ENCODE measurements at places on chromosomes 5 and 9.
A peak's percentile ranks its signal among the peaks of the same experiment; 100 is the strongest.

GRCh38 chr5:139642213-139642612 lies 5.9 kb upstream of the CXXC5 start:
- no peak for DNase-seq

DNA sequence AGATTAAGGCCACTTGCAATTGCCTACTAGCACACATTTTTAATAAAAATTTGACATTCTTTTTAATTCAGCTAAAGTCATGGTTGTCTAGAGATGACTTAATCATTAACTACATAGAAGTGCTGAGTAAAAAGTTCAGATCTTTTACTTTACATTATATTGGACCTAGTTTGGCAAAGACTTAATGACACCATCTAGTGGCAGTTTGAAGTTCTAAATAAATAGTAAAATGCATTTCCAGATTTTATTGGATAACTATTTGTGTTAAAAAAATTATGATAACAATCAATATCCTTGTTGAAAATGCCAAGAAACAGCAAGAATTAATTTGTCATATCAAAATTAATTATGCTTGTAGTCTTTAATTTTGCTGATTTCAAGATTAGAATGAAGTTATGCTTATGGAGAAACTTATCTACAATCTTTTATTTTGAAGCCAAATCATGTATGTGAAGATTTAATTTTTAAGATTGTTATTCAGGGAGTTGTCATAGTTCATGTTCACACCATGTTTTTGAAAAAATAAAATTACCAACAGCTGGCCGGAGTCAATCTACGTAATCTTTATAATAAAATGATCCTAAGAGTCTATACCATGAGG lies 69.6 kb upstream of the PJA2 start:
- no peak for DNase-seq

- DNase-seq: no peak
These were observed 51.1 kb downstream of the CDK5RAP2 start for GRCh38 chr9:120528829-120529228.

- DNase-seq: no peak
These were observed 4.3 kb downstream of the LCP2 start for GRCh38 chr5:170293273-170293672.

GRCh38 chr5:145976431-145977155 lies 40.2 kb downstream of the SH3RF2 start:
- no peak for DNase-seq

DNA sequence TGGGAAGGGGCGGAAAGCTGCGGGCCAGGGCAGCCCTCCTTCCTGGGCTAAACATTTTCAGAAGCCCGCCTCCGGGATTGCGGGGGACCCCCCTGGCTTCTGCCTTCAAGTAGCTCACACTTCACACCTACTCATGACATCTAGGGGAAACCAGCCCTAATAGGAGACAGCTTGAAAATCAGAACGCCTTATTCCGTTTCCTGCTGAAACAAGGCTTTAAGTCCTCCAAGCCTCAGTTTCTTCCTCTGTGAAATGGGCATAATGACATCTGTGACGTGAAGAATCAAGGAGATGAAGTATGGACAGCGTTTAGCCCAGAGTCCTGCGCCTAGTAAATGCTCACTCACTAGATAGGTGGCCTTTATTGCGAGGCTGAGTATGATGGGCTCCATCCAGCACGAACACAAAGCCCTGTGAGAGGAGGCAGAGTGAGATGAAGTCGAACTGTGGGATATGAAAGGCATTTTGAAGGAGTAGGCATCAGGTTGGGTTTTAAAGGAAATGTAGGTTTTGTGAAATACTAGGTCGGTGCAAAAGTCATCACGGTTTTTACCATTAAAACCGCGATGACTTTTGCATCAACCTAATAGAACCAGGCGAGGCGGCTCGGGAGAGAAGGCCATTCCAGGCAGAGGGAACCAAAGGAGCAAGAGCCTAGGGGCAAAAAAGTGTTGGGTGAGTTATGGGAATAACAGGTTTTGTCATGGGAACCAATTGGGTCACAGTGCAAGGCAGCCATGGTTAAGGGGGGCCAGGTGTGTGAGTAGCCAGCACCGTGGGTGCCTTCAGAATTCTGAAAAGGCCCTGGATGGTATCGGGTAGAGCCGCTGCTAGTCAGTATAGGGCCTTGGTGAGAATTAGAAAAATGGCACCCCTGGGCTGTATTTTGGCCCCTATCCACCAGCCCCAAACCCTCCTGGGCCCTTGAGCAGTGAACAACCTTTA lies 1.0 kb upstream of the TSC1 start:
- no peak for DNase-seq

DNA sequence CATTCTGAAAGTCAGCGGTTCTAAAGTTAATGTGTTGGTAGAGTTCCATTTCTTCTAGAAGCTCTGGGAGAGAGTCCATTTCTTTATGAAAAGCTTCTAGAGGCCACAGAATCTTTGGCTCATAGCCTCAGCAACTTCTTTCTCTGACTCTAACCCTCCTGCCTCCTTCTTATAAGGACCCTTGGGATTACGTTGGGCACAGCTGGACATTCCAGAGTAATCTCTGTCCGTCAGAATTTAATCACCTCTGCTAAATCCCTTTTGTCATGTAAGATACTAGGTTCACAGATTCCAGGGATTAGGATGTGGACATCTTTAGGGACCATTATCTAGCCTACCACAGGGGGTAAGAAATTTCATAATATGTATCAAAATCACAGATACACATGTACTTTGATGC lies 22.6 kb upstream of the ANKDD1B start:
- DNase-seq: no peak

DNA sequence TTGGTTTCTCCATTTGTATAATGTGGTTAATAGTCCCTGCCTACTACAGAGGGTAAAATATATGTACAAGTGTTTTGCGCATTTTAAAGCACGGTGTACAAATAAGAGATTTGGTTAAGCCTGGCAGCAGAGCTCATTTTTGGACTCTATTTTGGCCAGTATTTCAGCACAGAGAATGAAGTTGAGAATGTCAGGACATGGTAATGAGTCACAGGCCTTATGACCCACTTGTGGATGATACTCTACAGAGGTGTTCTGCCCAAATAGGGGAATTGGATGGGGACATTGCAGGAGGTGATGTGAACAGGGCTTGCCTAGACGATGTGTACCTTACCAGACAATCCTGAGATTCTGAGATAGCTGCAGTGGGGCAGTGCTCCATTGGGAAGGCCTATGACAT lies 50.6 kb downstream of the MELK start:
- no peak for DNase-seq

- no peak for DNase-seq
These were observed 440.1 kb upstream of the ADAMTS16 start for GRCh38 chr5:4700069-4700468.

DNA sequence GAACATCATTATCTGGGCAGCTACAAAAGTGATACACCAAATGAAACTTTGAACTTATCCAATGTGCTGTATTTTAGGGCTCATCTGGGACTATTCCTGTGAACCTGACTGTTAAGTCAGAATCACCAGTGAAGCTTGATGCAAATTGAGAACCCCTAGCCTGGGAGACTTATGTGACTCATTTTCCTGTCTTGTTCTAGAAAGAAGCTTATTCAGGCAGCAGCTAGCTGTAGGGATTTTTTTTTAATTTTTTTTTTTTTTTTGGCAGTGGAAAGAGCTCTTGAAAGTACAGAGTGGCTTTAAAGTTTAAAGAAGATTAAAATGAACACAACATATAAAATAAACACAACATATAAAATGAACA lies 81.1 kb upstream of the TNFAIP8 start:
- no peak for DNase-seq

- peak; percentile 72 for DNase-seq
These were observed 238.8 kb downstream of the ARHGAP26 start for GRCh38 chr5:143008809-143009521.

- DNase-seq: peak; percentile 45
These were observed at the start of gene CAMK4 for GRCh38 chr5:111223787-111224560. CAMK4 (plus strand) TSS chr5:111224384; CDS start chr5:111224484, 100 bp downstream.

GRCh38 chr5:71977311-71977710 lies 130.0 kb upstream of the MAP1B start:
- DNase-seq: no peak

- DNase-seq: no peak
These were observed 86.9 kb upstream of the SIMC1 start for GRCh38 chr5:176151281-176151680.

DNA sequence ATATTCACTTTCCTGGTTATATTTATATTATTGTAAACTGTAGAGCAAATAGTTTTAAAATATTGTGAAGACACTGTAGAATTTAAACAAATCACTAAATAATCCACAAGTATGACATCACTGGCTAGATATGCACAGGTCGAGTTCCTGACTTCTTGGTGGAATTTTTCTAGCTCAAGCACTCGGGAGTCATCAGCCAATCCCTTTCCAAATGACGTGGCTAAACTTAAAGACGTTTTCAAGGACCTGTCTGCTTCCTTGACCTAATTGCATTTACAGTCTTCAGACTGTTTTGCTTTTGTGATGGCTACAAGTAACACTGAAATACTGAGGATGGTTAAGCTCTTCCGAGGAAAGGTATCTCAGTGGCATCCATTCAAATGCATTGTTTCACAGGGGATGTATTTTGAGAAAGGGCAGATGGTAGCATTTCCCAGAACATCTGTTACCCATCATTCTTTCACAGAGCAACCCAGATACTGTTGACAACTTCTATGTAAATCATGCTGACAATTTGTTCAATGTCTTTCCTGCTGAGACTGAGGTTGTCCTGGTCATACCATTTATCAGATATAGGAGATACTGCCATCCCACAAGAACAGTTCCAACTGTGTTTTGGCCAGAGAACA lies 262.8 kb downstream of the CDH10 start:
- no peak for DNase-seq

DNA sequence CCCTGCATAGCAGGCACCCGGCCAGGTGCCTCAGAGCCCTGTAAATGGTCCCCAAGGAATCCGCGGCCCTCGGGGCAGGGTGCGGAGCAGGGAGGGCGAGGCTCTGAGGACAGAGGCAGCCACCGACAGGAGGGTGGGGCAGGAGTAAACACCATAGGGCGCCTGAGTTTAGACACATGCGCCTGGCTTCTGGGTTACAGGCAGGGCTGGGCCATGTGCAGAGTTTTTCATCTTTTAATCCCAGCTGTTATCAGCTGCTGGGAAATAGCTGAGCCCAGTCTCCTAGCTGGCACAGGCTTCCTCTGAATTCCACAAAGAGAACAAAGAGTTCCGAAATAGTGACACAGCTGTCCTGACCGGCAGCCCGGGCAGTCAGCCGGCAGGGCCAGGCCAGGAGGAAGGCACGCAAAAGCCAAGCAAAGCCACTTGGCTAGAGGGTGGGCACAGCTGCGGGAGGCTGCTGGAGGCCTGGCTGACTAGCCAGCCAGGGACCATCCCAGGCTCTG lies 98.9 kb upstream of the PHYKPL start:
- no peak for DNase-seq

DNA sequence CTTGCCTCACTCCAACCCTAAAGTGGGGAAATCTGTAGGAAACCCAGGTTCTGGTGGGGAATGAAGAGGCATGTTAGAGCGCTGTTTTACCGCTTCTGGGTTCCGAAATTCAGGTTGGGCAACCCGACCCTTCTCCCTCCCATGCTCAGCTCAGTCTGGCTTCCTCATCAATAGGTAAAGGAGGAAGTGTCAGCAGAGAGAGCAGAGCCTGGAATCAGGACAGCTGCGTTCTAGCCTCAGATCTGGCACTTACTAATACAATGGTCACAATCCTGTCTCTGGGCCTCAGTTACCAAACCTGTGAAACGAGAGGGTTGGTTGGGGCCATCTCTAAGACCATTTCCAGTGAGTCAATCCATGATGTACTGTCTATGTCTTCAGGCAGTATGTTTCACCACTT lies 16.2 kb upstream of the TNIP1 start:
- no peak for DNase-seq

- DNase-seq: no peak
These were observed 238.7 kb downstream of the ZSWIM6 start for GRCh38 chr5:61570767-61571166.

DNA sequence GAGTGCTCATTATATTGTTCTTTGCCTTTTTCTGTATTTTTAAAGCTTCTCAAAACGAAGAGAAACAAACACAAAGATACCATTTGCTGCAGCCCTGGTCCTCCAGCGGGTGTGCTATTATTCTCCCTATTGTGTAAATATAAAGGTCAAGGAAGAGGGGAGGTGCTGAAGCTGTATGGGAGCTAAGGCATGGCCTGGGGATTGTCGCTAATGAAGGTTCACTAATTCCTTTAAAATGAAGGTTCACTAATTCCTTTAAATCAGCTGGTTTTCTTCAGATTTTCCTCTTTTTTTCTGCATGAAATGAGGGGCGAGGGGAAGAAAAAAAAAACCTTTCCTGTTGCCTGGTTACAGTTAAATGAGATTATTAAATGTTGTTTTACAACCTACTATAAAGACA lies 74.5 kb upstream of the MAP1B start:
- no peak for DNase-seq

DNA sequence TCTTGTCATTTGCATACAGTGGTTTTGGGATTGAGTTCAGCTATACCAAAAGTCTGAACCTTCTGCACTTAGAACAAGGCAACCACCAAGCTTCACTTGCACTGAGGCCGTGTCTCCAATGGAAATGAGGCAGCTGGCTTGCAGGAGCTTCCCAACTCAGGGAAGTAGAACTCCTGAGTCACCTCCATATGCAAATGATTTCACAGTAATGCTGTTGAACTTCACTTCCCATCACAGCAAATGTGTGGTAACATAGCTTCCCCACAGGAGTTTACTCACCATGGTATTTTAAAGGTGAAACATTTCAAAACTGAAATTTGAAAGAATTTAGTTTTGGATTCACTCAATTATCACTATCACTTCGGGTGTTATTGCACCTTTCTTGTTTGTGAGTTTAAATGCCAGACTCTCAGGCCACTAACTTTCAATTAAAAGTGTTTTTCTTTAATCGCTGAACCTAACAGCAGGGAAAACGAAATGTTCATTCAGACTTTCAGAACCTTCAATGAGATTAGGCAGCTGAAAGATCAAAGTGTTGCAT lies 9.0 kb downstream of the CD274 start:
- DNase-seq: no peak

GRCh38 chr9:81145331-81145963 lies 543.9 kb downstream of the TLE1 start:
- DNase-seq: no peak

GRCh38 chr5:178940569-178941360 lies at the start of gene ZNF454:
ZNF454 (plus strand) TSS chr5:178941198; CDS start chr5:178942792, 1,594 bp downstream.
- no peak for DNase-seq

DNA sequence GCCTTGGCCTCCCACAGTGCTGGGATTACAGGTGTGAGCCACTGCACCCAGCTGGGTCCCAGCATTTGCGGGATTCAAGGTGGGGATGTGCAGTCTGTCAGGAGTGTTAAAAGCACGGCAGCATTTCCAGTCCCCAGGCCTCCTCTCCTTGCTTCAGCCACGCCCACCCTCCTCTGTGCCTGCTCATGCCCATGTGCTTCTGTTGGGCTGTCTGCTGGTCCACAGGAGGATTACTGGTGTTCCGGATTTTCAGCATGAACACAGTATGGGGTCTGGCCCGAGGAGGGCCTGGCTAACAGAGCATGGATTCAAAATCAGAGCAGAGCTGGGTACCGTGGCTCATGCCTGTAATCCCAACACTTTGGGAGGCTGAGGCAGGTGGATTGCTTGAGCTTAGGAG lies 5.5 kb downstream of the ARRDC1 start:
- no peak for DNase-seq

- DNase-seq: no peak
These were observed 857.4 kb downstream of the MAT2B start for GRCh38 chr5:164362835-164363234.
